Stimulated activated CD4-positive, alpha-beta T cell treated with anti-CD3 and anti-CD28 coated beads, TNF-alpha, amount 100 ng/mL, for 4 hours (primary cell): ENCODE measurements at places on chromosomes 16 and 17.

DNA sequence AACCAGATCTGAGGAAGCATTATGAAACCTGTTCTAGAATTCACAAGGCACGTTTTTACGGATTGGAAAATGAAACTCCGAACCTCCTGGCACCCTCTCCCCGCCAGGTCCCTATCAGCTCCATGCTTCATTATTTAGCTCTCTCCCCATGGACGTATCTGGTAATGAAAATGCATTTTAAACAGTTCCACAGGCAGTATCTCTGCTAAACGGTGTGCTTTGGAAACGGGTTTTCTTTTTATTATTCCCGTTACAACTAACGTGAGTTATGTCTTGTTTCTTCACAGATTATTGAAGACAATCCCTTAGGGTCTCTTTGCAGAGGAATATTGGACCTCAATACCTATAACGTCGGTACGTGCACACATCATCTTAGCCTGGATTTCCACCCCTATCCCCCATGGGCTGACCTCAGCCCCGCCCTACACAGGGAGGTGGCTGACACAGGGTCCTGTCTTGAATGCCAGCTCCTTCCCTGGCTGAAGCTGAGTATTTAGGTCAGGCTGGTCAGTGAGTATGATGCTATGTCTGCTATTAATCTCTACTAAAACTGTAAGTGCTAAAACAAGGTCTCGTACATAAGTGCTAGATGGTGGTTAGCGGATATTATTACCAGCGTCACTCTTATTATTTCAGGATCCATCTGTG is 82.9 kb downstream of the SDR42E1 start:
- no peak for DNase-seq

- DNase-seq: no peak
Measured at GRCh38 chr16:51615141-51615540, 464.1 kb upstream of the SALL1 start.

DNA sequence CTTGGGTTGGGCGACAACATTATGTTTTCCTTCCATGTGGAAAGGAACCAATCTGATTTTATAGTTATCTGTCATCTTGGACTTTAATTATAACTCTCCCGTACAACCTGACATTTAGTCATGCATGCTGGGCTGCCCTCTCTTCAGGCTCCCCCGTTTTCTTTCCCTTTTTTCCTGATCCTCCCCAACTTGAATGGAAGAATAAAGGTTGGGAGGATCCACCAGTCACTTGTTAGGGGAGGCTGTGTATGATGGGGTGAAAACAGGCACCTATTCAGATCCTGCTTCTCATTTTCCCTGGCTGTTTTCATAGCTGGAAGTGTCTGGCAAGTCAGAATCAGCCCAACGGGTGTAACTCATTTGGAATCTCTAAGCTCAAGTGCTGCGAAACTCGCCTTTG is 267.2 kb upstream of the SALL1 start:
- no peak for DNase-seq

- DNase-seq: no peak
Measured at GRCh38 chr17:47076171-47076570, 97.1 kb upstream of the RPRML start.

- no peak for DNase-seq
Measured at GRCh38 chr16:81324808-81325207, 10.0 kb downstream of the GAN start.

DNA sequence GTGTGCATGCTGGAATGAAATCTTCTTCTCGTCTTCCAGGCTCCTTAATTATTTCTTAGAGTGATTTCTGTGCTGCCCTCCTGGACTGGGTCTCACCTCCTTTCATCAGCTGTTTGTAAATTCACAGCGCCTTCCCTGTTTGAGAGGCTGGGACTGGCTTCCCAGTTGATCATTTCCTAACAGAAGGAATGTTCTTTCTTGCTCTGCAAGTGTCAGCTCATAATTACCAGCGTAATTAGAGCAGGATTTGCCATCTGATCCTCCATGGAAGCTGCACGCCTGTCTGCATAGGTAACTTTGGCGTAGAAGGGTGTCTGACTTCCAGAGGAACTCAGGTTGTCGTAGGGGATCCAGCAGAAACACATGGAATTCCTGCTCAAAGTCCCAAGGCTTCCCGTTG is 375.0 kb upstream of the EEF2KMT start:
- DNase-seq: no peak

DNA sequence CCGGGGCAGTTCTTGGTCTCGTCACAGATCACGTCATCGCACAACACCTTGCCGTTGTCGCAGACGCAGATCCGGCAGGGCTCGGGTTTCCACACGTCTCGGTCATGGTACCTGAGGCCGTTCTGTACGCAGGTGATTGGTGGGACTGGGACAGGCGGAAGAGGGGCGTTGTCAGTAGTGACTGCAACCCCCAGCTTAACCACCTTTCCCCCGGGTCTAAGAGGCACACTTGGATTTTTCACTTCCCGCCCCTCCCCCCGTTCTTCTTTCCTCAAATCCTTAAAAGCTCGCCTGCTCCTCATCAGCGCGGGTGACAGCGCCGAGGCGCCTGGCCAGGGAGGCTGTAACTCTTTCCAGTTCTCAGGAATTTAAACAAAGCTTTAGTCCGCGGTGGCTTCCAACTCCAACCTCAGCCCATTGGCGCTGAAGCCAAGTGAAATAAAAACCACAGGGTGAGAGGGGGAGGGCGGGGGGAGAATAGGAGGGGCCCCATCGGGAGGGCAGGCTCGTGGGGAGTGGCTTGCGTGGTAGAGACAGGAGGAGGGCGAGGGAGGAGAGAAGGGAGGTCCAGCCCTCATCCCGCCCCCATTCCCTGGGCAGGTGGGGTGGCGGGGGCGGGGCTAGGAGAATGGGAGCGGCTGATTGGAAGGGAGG is 1.5 kb downstream of the COL1A1 start:
- DNase-seq: peak; percentile 21

DNA sequence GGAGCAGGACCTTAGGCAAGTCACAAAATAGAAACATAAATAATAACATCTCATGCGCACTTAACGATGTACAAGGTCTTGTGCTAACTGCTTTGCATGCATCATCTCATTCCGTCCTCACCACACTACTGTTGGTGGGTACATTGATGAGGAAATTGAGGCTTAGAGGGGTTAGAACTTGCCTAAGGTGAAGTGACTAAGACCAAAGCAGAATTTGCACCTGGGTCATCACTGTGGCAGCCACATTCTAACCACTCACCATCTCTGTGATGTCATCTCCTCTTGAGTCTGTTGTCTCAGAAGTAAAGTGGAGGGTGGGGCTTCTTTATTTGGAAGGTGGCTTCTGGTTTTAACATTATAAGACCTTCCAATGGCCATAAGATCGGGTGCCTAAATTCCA is 20.4 kb upstream of the TRIM25 start:
- DNase-seq: no peak

DNA sequence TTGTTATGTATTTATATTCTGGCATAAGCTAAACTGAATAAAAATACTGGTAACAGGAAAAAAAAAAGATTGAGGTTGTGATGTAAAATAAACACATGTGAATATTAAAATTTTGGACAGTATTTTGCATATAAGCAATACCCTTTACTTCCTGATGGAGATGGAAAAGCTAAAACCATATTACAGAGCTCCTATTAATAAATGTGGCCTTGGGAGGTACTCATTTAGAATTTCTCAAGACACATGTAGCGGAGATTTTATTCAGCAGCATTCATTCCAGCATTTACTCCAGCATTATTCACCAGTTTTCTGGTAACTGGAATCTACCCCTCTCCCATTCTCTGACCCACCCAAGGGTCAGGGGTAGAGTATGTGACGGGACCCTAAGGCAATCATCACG is 94.3 kb upstream of the AXIN2 start:
- DNase-seq: no peak

DNA sequence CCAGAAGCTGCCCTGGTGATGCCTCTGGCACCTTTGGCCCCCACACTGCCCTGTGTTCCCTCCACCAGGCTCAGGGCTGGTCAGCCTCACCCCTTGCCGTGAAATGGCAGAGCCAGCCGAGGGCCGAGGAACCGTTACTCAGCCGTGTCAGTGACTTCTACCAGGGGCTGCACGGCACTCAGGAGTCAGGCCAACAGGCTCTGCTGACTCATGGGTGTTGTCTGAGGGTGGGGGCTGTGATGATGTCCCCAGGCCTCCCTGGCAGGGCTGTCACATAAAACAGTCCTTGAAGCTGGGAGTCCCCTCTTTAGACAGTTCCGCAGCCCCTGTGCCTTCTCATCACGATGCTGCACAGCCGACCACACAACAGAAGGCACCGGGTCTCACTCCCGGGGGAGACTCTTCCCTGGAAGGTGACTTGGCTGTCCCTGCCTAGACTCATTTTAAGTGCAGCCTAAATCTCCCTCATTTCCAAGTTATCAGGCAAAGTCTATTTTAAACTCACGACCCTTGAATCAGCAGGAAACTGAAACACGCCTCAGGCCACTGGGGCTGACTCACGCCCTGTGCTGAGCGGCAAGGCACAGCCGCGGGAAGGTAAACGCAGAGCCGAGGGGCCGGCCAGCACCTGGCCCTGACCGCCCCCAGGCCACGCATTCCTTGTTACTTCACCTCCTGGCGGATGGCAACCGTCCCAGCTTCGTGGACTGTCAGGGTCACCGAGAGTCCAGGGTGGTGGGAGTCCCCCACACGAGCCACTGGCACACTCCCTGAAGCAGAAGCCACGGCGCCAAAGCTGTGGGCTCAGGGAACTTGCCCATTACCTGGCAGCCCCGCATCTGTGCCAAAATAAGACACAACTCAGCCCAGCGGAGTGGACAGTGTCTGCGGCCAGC is 102.6 kb downstream of the ZNF778 start:
- no peak for DNase-seq
